Activated CD4-positive, alpha-beta T cell treated with anti-CD3 and anti-CD28 coated beads for 48 hours (primary cell): ENCODE measurements at places on chromosomes 4 and X.

DNA sequence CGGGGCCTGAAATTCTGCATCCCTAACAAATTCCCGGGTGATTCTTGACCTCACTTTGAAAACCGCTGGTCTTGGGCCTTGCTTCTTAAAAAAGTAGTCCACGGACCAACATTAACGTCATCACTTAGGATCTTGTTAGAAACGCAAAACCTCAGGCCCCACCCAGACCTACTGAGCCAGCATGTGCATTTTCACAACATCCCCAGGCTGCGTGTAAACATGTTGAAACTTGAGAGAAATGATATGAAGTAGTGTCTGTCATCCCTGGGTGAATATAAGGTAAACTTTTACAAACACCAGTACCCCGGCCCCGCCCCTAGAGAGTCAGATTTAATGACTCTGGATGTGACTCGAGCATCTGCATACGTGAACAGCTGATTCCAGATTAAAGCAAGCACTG is 33.7 kb downstream of the SORBS2 start:
- DNase-seq: no peak

DNA sequence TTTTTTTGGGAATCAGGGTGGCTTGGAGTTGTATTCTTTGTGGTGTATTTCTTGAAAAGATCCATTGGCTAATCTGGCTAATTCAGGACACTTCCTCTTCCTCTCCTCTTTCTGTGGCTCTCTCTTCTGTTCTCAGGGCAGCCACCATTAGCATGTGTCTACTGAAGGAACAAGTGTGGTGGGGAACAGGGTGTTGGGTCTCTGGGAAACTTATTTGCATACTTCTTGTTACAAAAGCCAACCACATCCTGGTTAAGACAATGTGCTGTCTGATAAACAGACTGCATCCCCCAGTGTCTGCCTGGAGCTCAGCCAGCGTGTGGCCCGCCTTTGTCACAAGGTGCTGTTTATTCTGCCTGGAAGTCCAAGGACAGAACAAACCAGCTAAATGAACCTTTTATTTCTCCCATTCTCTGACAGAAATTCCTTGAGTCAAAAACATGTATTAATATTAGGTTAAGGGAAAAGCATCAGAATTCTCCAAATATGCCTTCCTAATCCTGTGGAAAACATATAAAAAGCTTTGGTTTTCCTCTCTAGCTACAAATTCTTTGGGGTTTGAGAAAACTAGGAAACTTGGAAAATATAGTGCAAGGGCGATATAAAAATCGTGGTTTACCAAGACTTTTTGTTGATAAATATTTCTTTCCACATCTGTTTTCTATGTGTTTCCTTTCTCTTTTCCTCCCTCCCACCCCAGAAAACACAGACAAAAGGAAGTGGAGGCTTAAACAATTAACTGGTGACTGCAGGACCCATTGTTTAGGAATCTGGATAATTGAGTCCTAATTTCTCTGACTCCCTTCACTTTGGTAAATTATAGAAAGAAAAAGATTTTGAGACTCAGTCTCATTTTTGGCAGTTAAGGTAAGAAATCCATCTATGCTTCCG is 203.6 kb downstream of the SPRY1 start:
- DNase-seq: peak; percentile 32

DNA sequence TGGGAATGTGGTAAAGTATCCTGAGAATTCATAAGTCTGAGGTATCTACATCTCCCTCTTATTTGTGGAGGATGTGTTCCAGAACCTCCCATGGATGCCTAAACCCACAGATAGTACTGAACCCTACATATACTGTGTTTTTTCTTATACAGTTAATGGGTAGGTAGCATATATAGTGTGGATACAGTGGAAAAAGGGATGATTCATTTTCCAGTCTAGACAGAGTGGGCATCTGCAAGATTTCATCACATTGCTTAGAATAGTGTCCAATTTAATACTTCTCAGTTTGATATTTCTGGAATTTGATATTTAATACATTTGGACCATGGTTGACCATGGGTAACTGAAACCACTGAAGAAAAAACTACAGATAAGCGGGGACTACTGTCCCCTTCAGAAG is 155.0 kb upstream of the ANKRD50 start:
- DNase-seq: no peak

GRCh38 chr4:83281307-83281706 is 3.3 kb downstream of the COQ2 start:
- DNase-seq: no peak

DNA sequence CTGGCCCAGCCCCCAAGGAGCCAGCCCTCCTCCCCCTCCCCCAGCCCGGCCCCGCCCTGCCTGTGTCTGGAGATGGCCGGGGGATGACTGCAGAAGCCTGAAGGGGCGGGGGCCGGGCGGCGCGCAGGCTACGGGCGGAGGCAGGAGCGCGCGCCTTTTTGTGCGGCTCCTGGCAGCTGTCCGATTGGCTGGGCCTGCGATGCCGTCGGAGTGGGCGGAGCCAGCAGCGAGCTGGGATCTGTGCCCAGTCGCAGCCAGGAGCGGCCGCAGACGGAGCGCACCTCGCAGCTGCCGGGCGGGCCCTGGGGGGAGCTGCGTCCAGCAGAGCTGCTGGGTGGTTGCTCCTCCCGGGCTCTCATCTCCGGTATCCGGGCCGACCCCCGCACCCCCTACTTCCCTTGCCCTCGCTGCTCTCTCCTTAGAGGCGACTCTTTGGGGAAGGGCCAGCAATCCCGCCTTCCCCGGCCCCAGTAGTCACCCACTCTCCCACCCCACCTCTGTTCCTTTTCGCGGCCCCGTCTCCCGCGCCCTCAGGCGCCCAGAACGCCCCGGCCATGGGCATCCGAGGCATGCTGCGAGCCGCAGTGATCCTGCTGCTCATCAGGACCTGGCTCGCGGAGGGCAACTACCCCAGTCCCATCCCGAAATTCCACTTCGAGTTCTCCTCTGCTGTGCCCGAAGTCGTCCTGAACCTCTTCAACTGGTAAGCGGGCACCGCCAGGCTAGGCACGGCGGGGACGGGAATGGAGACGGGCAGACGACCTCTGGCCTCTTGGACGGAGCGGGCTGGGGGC is at the start of gene GABRQ:
GABRQ (plus strand) TSS at position 247 of the 794 bp plus-strand sequence; CDS start at position 555, 308 bp downstream.
- peak; percentile 38 for DNase-seq

GRCh38 chr4:73770917-73771316 is 30.5 kb downstream of the CXCL8 start:
- no peak for DNase-seq

- DNase-seq: peak; percentile 15
Measured at GRCh38 chrX:151488677-151489076, 74.8 kb upstream of the PASD1 start.
